NCI-H1417 (cell line): ENCODE measurements at places on chromosomes 6 and 20.

DNA sequence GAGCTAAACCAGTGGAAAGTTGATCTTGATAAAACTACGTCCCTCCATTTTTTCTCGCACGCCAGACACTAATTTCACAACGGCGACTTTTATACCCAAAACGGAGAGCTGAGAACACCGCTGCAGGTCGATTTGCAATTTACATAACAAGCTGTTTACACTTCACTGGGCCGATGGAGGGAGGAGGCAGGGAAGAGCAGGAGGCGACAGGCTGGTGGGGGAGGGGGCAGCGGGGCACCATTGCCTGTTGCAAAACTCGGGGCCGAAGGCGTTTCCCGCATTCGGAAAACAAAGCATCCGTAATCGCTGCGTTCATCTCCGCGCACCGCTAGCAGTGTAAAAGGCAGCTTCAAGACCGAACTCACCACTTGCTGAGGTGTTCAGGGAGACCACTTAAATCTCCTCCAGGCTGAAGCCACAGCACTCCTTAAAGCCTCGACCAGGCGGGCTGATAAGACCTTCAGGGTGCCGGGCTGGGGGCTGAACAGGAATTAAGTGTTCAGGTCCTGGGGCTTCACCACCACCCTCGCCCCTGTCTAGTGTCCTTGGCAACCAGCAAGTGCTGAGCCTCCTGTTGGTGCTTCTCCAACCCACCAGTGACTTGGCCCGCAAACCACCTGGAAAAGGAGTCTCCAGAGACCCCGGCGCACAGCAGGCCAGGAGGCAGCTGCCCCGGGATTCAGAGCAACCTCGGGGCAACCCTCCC lies 2.0 kb upstream of the FOXC1 start:
- DNase-seq, result peak; percentile 23

- DNase-seq, result no peak
These were observed 105.9 kb downstream of the SLC35F1 start for GRCh38 chr6:118012944-118013343.

- DNase-seq, result peak; percentile 87
These were observed 122.6 kb upstream of the MCHR2 start for GRCh38 chr6:100116411-100117194.

- no peak for DNase-seq
These were observed 14.7 kb downstream of the PI16 start for GRCh38 chr6:36969240-36969691.
